ENCODE measurements at places on chromosomes 5 and 9.

DNA sequence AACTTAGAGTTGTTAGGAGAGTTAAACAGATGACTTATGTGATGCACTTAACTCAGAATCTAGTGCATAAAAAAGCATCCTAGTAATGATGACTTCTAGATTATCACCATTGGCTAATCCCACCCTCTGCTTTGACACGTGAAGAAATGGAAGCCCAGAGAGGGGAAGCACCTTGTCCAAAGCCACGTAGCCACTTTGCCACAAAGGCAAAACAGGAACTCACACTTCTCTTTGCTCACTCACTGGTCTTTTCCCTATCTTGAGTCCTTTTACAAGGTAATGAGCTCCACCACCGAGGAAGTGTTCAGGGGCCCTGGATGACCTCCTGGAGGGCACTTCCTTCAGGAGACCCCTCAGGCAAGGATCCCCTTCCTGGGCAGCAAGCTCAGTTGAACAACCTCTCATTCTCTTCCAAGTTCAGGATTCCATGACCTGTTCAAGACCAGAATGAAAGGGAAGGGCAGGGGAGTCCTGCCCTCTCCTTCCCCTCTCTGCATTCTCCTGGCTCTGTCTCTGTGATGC is 89.7 kb downstream of the HRH2 start:
- no peak for DNase-seq

DNA sequence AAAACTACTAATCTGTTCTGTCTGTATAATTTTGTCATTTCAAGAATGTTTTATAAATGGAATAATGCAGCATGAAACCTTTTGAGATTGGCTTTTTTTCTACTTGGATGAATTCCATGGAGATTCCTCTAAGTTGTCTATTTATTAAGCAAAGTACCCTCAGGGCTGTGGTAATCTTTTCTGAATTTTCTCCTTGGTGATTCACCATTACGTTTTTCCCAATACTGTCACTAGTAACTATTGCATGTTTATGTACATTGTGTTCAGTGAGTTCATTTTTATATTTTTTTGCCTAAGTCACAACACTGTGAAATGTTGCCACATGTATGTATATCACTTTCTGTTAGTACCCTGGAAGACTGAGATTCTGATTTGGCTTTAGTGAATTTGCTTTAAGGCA is 177.0 kb upstream of the GRIN3A start:
- DNase-seq: no peak

DNA sequence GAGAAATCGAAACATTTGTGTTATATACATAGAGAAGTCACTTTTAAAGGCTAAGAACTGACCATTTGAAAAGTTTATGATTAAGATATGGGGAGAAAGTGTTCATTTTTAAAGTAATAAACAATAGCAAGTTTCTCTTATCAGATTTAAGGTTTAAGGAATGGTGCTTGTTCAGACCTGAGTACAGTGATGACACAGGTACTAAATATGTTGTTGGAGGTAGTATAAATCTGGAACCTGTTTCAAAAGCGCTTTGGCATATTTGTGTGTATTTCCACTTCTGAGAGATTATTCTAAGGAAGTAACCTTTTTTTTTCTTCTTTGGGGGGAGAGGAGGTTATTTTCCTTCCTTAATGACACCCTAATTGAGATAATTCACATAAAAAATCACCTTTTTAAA is 18.4 kb downstream of the CDC42SE2 start:
- DNase-seq: no peak

DNA sequence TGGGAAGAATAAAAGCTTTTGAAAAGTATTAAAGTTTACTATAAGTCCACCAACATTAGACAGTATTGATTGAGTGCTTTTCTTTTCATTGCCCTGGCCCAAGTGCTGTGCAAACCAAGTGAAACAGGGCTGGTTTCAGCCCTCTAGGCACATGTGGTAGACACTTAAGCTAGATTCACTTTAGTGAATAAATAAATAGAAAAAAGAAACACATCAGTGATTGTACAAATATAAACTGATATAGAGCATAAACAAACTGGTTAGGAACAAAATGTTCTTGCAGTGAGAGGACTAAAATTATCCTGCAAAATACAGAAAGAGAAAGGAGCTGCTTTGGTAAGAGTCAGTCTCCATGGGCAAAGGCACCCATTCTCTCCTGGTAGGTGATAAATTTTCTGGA is 29.7 kb downstream of the ACTBL2 start:
- no peak for DNase-seq

DNA sequence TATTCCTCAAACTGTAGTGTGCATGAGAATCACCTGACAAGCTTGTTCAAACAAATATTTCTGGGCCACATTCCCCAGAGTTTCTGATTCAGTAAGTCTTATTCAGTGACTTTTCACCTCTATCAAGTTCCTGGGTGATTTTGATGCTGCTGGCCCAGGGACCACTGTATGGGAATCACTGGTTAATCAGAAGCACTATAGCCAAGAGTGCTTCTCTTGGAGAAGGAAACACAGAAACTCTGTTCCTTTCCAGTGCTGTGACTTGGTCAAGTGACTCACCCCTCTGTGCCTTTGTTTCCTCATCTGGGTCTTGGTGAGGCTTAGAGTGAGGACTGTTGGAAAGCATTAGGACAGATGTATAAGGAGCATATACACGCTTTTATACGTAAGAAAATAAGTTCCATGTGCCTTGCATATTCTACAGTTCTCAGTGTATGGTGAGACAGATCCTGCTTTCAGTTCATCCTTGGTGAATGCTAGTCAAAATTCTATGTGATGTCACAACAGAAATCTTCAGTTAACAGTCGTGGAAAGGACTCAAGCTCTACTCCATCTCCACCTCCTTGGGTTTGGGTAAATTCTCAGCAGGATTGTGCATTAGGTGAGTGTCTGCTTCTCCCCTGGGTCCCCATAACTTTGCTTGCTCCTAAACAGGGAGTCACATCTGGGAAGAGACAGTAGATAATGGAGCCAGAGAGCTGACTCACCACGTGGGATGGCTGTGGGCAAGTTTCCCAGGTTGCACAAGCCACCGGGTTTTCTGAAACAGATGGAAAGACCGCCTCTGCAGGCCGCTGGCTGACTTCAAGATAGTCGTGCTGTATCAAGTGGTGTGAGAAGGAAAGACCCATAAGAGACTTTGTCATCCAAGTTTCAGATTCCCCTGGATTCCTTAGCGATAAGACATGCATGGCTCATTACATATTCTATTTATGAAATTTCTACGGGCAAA is 117.0 kb downstream of the NXNL2 start:
- DNase-seq: peak; percentile 98

All from AG10803 (cell line).